ENCODE measurements at places on chromosomes 16 and 17. TPM values are rescaled to one million over a fixed set of nuclear protein-coding genes. Genes with fewer than 3 reads are reported as not detected.

- DNase-seq: no peak
Measured at GRCh38 chr17:79412886-79413390, 197.9 kb downstream of the RBFOX3 start.

The CCDC154 gene
- total RNA-seq: 0.30 TPM

The EXOC7 gene
- total RNA-seq: 148 TPM

DNA sequence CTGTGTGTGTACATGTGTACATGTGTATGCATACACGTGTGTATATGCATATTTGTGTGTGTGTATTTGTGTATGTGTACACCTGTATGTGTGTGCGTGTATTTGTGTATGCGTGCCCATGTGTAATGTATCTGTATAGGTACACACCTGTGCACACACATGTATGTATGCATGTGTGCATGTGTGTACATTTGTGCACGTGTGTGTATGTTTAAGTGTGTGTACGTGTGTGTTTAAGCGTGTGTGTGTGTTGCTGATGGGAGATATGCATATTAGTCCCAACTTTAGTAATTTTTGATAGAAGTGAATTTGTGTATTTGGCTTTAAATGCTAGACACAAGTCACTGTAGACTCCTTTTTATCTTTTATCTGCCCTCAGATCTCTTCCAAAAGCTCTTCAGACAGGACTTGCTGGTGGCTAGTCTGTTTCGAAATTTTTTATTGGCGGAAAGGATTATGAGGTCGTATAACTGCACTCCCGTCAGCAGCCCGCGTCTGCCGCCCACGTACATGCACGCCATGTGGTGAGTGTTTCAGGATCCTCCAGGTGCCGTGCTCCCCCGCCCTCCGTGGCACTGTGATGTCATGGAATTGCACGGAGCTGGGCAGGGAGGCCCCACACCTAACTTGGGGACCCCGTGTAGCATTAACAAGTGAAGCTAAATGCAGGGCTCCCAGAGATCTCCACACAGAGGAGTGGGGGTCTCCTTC is 168.8 kb upstream of the CHMP6 start:
- no peak for DNase-seq

- no peak for DNase-seq
Measured at GRCh38 chr16:17302214-17302613, 168.5 kb downstream of the XYLT1 start.

Measured in HFFc6 (cell line).